LHCN-M2 (cell line): ENCODE measurements at places on chromosomes 6 and 20. TPM values are rescaled to one million over a fixed set of nuclear protein-coding genes. Genes with fewer than 3 reads are reported as not detected.

GRCh38 chr20:21301940-21302663 lies 1.0 kb upstream of the XRN2 start:
- DNase-seq = no peak

Gene DNAH8
- not detected in 2 replicates for total RNA-seq

GRCh38 chr6:133504761-133505160 lies 263.6 kb downstream of the EYA4 start:
- no peak for DNase-seq

DNA sequence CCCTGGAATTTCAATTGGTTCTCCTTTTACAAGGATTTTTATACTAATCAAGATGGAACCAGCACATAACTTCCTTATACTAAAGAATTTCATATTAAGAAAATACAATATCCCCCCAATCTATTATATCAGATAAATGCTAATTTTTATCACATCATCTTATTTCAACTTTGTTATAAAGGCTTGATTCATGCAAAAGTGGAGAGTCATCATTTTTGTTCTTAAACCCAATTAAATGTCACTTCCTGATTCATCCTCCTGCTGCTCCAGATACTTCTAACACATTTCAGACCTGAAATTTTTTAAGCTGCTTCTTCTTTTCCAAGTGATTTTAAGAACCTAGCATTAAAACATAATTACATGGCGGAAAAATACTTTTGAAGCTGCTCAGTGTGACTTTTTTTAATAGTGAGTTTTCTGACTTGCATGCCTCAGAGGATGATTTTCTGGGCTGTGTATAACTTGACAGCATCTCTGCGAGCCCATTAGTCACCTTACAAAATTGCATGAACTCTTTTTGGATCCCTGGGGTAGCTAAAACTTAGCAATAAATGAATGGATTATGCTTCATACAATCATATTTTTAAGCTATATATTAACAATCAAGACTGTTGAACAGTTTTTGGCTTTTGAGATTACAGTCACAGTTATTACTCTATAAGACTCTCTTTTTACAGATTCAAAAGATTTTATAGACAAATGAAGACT lies 134.1 kb downstream of the ELOVL4 start:
- DNase-seq = no peak

GRCh38 chr20:35662551-35662950 lies 2.1 kb downstream of the CPNE1 start:
- DNase-seq = no peak

Gene SYTL3
- total RNA-seq = 9.5 and 13.8 TPM in 2 replicates

Gene ESF1
- 15.8 and 16.0 TPM in 2 replicates for total RNA-seq

GRCh38 chr6:158033077-158033750 lies 51.6 kb downstream of the SYNJ2 start:
- no peak for DNase-seq

Gene OR2B2
- total RNA-seq = not detected in 2 replicates

- DNase-seq = no peak
These were observed 100.0 kb upstream of the MAN1A1 start for GRCh38 chr6:119449331-119450156.

DNA sequence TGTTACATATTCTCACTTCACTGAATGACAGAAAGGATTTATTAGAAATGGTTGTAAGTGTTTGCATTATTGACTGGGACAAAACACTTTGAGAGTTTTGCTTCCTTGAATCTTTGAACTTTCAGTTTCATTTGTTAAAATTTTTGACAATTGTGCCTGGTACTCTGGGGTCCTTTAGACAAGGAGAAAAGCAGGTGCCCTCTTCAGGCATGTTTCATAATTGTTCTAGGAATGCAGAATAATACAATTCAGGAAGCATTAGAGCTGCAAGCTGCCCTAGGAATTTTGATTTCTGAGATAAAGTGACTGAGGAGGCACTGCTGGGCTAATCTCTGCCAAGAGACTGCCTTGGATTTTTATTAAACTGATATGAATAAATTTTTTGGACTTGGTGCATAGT lies 49.7 kb downstream of the TOP1 start:
- peak; percentile 64 for DNase-seq

DNA sequence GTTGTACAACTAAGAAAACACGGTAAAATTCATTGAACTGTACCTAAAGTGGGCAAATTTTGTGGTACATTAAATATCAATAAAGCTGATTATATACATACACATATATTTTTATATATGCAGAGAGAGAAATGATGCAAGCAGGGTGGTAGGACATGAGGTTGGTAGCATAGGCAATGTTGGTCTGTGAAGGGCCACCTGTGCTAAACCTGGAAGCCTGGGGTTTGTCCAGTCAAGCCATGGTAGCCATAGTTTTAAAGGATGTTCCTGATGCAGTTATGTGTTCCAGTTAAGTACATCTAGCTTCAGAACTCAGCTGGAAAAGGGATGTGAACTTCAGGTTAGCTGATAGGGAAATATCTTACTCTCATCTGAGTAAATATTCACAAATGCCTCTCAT lies 60.1 kb downstream of the TRIM38 start:
- DNase-seq = no peak

- DNase-seq = no peak
These were observed 340.4 kb upstream of the OPRM1 start for GRCh38 chr6:153698637-153699036.

Gene MDFI
- total RNA-seq = 0.23 TPM in 1 of 2 replicates, not detected in the other

Gene ACSS1
- 0.58 and 0.75 TPM in 2 replicates for total RNA-seq

GRCh38 chr20:55760586-55760985 lies 244.7 kb downstream of the CBLN4 start:
- no peak for DNase-seq

DNA sequence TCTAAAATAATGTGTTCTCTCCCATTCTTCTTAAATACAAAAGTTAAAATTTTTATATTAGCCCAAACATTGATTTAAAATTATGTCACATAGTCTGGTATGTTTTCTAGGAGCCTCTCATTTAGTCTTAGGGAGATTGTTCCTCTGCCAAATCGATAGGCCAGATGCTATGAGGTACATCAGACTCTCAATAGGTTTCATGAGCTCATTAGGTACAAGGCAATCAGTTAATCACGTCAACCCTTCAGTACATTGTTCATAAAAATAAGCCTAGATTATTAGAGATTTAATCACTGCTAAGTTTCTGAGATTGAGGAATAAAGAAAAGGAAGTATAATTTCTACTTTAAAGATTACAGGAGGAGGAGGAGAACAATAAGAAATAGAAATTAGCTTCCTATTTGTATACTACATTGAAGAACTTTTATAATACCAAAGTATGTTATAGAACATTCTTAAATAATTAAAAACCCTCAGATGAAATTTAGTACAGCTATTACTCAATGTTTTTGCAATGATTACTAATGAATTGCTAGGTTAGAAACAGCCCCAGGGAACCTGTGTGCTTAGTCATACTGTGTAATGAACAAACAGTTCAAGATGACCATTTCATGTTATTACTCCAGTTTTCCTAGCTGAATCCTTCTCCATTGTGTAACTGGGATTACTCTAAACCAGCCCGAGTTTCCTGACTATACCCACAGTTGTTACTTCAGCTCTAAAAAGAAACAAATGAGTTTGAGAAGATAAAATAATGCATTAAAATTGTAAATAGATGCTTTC lies 117.0 kb downstream of the BMP5 start:
- peak; percentile 86 for DNase-seq

DNA sequence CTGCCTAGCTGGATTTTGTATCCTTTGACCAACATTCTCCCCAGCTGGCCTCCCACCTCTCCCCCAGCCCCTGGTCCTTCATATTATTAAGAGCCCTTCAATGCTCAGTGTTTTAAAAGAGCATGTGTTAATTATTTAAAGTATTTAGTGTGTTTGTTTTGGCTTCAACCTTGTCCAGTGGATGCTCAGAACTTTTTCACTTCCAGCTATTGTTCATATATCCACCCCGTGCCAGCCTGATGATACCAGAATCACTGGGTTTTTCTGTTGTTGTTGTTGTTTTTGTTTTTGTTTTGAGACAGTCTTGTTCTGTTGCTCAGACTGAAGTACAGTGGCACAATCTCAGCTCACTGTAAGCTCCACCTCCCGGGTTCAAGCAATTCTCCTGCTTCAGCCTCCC lies 30.4 kb upstream of the SNX9 start:
- DNase-seq = no peak

Gene LZTS3
- total RNA-seq = 5.5 and 6.7 TPM in 2 replicates

DNA sequence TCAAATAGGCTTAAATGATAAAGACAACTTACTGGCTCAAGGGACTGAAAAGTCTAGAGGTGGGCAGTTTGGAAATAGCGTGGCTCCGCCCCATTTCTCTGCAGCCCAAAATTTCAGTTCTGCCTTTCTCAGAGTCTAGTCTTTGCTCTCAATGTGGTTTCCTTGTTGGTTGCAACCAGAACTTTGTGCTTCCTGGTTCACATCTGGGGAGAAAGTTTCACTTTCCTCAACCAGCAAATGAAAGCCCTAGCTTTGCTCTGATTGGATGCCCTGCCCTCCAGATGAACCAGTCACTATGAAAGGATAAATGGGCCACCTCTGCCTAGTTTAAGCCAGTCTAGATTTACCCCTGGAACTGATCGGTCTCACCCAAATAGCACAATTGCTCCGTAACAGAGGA lies 14.9 kb downstream of the SYCP2L start:
- DNase-seq = peak; percentile 22

DNA sequence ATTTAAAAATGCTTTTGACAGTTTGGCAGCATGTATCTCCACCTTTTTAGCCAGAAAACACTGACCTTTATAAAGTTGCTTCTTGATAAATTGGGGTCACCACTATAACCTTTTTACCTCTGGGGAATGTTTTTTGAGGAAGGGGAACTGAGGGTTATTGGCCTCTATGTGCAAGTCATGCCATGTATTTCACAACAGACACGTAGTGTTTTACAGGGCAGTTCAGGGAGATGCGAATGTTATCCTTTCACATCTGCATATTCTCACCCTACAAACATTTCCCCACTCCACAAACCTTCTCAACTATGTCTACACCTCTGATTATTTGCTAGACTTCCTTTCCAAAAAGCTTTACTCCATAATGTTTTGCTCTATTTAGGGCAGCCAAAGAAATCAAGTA lies 17.0 kb upstream of the SLA2 start:
- DNase-seq = no peak

- DNase-seq = no peak
These were observed 5.4 kb downstream of the ENPP4 start for GRCh38 chr6:46135176-46135575.

DNA sequence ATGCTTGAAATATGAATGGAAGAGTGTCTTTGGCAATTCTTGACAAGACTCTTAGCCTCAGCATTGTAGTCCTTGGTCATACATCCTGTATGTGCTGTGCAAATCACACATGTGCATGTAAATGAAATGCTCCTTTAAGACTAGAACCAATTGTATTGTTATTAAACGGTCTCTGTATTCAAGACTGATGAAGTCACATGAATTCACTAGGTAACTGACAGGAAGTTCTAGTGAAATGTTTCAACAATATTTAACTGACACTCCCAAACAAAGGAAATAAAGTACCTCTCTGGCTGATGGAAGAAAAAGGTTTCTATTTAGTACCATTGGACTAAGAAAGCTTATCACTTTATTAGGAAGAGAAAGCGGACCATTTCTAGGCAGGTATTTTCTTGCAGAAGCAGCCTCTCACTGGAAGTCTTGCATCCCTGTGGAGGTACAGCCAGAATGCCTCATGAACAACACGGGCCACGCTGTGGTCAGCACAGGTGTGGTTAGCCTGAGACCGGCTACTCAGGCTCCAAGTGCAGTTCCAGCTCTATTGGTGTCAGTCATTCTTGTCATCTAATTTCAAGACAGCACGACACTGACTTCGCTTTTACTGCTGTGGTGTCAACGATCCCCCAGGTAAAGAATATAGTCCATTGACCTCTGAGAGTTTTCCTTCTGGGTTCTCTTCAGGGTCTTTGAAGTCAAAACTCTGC lies 17.3 kb downstream of the PPP1R3G start:
- no peak for DNase-seq

Gene NRSN2
- total RNA-seq = 59.2 and 65.6 TPM in 2 replicates

DNA sequence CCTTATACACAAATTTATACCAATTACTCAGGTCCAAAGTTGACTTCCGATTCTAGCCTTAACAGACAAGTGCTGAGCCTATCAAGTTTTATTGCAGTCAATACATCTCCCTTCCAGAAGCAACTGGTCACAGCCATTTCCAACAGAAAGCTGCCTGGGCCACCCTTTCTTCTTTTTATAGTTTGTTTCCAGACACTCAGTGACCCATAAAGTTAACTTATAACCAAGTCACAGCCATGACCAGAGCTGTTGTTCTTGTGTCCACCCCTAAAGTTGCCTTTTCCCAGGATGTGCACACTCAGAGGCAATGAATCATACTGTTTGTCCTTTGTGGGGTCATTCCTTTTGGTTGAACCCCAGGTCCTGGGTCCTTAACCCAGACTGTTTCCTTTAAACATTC lies 89.9 kb downstream of the CD83 start:
- peak; percentile 16 for DNase-seq

GRCh38 chr6:16045238-16045637 lies 83.6 kb upstream of the MYLIP start:
- peak; percentile 25 for DNase-seq

DNA sequence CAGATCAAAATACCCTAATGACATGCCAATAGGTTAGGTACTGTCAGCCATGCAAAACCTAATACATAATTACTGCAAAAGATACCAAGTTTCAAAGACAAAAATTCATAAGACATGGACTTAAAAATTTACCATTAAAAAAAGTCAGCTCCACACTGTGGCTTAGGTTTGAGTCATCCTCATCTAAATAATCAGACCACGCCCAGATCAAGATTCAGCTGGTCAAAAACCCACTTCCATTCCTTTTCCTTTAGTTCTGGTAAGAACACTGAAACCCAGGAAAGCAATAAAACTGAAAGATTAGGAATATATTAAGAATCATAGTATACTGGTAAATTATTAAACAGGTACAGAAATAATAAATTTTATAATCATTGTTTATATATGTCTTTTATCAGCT lies 81.0 kb upstream of the ASF1A start:
- peak; percentile 62 for DNase-seq

Gene HSPA12B
- total RNA-seq = not detected in 2 replicates

DNA sequence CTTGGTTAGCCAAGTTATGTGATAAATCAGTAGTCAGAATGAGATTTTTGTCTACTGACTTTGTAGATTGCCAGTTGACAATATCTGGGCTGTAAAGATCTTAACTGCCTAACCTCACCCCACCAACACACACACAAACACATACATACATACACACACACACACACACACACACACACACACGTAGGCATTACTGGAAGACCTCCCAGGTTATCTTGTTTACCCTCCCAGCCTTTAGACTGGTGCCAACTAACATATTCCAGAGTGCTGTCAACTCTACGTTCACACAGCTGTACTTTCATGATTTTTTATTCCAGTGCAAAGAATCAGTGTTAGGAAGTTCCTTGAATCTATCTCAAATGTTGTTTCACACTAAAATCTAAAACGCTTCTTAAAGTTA lies 38.9 kb downstream of the BMP5 start:
- no peak for DNase-seq
